Esophagus squamous epithelium (tissue), 5 donors: ENCODE measurements at places on chromosomes 5 and 9.

DNA sequence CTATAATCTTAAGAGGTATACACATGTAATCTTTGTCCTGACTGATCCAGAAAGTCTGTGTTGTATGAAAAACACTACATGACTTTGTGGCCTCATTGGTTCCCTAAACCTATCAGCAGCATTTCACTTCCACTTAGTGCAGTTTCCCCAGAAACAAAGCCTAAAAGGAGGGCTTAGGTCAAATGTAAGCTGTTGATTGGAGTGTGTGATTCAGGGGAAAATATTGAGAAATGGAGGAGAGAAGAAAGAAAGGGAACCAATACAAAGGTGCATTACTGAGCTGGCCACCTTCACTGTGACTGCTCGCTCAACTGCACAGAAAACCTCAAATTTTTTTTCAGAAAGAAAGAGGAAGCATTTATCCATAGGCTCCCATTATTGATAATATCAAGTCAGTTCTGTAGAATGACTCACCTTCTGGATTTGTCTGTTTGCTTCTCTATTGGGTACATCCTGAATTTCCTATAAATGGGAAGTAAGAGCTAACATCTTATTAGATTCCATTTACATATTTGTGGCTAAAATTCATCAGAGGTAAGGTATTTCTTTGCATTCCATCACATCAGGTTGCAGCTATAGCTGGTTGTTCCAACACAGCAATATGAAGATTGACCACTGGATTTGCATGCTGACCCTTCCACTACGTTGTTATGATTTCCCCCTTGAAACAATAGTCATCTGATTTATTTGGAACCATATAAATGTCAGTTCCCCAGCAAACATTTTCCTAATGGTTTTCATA, 10.3 kb upstream of the FST start:
- no peak for DNase-seq

DNA sequence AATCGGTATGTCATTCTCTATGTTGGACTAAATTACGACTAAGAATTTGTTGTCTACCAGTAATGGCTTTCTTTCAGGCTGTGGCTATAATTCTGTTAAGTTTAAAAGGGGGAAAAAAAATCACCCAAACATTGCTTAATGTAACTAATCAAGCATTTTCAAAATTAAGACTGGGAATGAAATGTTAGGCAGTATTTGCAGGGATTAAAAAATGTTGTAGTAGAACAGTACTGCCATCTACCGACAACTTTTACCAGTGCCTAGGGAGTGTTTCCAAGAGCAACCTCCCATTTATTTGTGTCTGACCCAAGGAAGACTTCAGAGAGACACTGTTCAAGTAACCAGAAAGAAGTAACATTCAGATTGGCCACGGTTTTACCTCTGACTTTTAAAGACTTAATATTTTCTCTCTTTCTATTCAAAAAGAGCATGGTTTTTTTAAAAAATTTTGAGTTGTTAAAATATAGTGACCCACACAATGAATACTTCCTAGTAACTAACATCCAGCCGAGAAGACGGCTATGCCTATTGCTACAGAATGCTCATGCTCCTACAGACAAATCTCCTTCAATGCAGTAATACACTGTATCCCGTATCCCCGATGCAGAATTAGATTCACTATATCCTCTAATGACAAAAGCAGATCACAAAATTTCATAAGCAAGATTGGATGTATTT, 92.4 kb downstream of the ARL15 start:
- DNase-seq: no peak

- DNase-seq: no peak
These were observed 4.0 kb downstream of the FOXE1 start for GRCh38 chr9:97856857-97857605.

DNA sequence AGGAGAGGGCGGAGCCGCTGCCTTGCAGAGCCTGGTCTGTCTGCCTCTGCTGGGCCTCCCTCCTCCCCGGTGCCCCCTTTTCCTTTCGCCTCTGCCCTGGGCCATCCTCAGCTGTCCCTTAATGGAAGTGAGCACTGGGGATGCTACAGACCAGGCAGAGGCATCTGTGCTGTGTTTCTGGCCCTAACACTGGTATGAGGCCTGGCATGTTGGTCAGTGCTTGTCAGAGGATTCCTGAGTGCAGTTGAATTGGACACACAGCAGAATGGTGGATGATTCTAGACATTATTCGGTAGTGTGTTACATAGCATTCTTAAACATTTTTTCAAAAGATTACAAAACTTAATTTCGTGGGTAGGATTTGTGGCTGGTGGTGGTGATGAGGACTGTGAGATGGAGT, 88.6 kb downstream of the EHMT1 start:
- DNase-seq: no peak

- no peak for DNase-seq
These were observed 36.3 kb downstream of the CAPSL start for GRCh38 chr5:35902046-35902672.

- DNase-seq: no peak
These were observed 1.1 kb downstream of the UGCG start for GRCh38 chr9:111897601-111898137.

DNA sequence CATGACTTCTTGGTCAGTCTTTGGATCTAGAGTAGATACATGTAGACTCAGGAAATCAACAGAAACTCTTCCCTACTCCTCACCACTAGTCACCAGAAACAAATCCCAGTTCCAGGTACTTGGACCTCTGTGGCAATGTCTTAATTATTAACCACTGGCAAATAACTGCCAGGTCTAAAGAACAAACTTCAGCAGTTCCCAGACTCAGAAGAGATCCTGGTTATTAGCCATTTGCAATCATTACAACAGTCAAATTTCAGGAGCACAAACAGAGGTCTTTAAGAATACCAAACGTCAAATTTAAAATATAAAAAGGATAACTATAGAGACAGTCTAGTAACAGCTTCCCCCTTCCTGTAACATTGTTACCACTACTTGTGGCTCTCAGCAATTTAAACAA, 10.2 kb downstream of the DIAPH1 start:
- no peak for DNase-seq

DNA sequence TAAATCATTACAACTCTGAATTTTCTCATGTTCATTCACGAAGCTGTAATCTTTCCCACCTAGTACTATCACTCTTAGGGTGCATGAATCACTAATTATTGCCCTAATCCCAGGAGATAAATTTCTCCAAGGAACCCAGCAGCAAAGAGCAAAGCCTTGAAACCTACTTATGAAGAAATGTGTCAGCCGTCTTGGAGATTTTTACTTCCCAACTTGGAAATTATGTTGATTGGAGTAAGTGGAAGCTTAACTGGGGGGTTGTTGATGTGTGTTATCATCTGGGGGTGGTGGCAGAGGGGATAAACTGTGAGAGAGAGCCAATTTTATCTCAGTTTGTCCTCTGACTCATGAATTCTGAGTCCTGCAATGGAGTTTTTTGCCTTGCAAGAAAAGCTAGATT, 440.5 kb upstream of the WWC1 start:
- DNase-seq: no peak

GRCh38 chr9:125911861-125912644, 164.9 kb downstream of the PBX3 start:
- no peak for DNase-seq

- no peak for DNase-seq
These were observed 577.0 kb upstream of the DAB2 start for GRCh38 chr5:40001796-40002195.

- DNase-seq: no peak
These were observed 163.9 kb downstream of the ARRDC3 start for GRCh38 chr5:91219091-91219802.

GRCh38 chr9:75418518-75418917, 330.2 kb downstream of the OSTF1 start:
- DNase-seq: no peak

GRCh38 chr5:4156889-4157288, 561.3 kb downstream of the IRX1 start:
- DNase-seq: no peak

DNA sequence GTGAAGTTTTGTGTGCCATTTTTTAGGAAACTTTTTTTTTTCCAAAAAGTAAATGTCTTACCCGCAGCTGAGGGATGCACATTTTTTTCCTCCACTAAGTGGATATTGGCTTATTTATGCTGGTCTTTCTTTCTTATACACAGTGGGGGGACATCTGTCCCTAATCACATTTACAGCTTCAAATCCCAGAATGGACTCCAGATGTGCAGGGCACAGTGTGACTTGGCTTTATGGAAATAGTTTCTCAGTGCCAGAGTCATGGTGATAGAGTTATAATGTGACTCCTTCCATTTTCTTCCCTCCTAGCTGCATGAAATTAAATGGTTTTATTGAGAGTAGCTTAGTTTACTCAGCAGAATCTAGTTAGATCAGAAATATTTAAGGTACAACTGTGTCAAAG, 66.5 kb downstream of the SV2C start:
- DNase-seq: no peak

- DNase-seq: no peak
These were observed 731.8 kb upstream of the RGMB start for GRCh38 chr5:98041661-98042060.

- DNase-seq: no peak
These were observed 144.7 kb downstream of the OSTF1 start for GRCh38 chr9:75233011-75233410.

- DNase-seq: no peak
These were observed 456.9 kb downstream of the PRELID2 start for GRCh38 chr5:145378226-145378625.

DNA sequence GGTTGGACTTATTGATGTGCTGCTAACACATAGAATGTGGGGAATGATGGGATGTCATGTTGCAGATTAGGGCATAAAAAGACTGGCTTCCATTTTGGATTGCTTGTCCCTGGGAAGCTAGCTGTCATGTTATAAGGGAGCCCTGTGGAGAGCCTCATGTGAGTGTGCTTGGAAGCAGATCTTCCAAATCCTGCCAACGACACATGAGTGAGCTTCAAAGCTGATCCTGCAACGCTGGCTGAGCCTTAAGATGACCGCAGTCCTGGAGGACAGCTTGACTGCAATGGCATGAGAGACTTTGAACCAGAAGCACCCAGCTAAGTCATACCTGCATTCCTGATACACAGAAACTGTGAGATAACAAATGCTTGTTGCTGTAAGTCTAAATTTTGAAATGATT, 63.6 kb downstream of the NRG2 start:
- DNase-seq: no peak

GRCh38 chr9:135087489-135087792, at the start of gene OLFM1:
Gene OLFM1 (plus strand): TSS chr9:135087668. CDS start chr9:135087990, 322 bp downstream.
- DNase-seq: no peak

DNA sequence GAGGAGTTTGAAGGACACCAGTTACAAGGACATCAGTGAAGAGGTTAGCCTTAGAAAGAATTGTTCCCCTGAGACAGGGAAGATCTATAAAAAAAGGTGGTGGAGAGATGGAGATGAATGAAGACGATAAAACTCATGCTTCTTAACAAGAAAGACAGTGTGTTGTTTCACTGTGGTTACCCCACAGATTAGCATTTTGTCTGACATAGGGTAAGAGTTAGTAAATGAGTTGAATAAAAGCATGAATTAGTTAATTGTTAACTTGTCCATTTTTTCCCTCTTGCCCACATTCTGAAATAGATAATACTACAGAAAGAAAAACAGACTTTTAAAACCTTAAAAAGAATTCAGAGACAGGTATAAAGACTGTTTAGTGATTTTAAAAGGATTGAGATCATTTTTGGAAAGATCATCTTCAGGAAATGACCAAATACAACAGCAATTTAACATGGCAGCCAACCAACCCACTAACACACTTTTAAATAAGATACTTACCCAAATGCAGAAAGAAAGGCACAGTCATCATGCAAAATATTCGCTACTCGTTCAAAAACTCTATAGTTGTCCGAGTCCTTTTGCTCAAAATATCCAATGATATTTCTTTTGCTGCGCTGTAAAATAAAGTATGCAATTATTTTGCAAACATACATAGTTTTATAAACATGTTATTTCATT, 78.5 kb downstream of the ERP44 start:
- no peak for DNase-seq

DNA sequence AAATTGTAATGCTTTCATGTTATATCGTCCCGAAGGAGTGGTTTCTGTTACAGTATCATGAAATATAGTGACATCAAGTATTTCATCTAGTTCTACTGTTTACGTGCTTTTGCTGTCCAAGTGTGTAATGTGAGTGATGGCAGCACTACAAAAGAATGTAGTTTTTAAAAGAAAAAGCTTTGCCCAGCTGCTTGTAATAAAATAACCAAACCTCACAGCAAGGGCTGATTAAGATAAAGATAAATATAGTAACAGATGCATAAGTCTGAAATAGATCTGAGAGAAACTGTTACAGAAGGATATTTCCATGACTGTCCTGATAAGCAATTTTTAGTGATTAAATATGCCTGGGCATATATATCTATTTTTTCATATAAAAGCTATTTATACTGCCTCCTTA, 106.4 kb downstream of the AUH start:
- DNase-seq: no peak

- no peak for DNase-seq
These were observed 262.2 kb upstream of the ARRDC3 start for GRCh38 chr5:91645347-91645746.

DNA sequence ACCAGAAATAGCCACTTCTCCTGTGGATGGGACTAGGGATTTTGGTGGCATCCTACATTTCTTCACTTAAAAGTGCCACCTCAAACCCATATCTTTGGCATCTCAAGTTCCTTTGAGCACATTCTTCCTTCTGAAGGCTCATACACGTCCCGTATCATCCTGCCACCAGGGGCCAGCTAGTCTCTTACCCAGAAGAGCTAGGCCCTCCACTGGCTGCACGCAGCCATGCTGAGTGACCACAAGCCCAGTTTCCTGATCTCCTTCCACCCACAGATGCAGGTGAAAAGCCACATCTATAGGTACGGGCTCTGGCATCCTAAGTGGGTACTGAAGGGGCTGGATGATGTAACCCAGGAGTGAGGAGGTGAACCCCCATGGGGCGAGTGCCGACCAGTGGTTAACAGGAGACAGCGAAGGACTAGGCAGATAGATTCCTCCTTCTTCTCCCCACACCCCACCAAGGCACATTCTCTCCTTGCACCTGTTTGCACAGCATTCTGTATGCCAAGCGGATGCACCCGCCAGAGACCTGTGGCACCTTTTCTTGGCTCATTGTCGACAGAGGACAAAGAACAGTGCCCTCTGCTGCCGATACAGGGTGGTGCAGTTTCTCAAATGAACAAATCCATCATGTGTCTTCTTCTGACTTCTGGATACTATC, 14.4 kb upstream of the SCGB3A1 start:
- DNase-seq: no peak

- DNase-seq: no peak
These were observed 11.1 kb downstream of the TTC39B start for GRCh38 chr9:15295761-15296405.
